Activated T-cell treated with anti-CD3 and anti-CD28 coated beads, Interleukin-2, amount 50 U/mL, for 24 hours (primary cell): ENCODE measurements at places on chromosomes 2 and 18.

DNA sequence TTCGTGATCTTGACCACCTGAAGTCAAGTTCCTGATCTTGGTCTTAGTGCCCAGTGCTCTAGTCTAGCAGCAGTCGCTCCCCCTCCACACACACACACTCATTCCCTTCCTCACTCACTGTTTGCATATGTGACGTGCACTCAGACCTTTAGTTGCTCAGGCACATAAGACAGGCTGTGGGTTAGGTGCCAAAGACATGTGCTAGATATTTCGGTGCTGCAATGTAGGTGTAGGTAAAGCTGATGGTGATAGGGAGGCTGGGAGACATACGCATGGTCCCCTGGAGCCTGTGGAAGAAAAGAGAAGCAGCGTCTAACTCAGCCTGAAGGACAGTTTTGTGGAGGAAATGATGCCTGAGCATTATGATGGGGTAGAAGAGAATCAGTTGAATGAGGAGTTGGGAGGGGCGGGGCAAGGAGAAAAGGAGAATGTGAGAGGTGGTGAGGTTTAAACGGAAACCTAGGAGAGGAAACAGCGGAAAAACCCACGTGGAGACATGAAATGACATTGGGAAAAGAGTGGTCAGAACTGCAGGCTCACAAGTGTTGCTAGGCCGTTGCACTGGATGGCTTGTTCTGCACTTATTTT lies 3.8 kb downstream of the TTC39C start:
- no peak for DNase-seq

DNA sequence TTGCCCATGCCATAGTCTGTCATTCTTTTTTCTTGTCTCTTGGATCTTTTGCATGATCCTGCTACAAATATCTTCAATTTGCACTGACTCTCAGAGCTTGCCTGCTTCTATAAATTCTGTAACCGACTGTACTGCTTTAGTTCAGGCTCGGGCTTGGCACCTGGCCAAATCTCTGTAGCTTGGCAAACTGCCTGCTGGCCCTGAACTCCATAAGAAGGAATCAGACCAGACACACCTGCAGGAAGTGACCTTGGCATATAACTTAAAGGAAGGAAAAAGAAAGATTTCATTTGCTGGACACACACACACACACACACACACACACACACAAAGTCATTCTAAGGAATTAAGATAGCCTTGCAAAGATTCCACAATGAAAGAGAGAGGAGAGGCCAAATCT lies 291.2 kb upstream of the DDX18 start:
- no peak for DNase-seq

- no peak for DNase-seq
These were observed 30.0 kb upstream of the ITGAV start for GRCh38 chr2:186559848-186560247.

DNA sequence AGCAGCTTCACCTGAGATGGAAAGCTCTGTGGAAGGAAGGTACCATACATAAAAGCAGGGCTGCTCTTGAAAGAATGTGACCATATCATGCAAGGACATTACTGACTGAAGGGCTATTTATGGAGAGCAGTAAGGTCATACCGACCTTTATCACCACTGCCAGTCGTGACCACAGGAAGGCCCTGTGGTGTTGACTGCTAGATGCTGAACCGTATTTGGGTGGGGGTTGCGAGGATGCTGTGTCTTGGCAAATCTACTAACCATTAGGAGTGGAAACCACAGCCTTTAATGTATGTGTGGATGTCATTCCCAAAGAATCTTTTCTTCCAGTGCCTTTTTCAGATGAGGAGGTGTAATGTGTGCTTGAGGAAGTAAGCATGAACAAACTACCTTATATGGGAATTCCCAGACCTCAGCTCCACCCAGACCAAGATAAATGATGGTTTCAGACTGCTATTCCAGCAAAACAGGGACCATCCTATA lies 60.8 kb downstream of the LIMS1 start:
- DNase-seq: no peak

DNA sequence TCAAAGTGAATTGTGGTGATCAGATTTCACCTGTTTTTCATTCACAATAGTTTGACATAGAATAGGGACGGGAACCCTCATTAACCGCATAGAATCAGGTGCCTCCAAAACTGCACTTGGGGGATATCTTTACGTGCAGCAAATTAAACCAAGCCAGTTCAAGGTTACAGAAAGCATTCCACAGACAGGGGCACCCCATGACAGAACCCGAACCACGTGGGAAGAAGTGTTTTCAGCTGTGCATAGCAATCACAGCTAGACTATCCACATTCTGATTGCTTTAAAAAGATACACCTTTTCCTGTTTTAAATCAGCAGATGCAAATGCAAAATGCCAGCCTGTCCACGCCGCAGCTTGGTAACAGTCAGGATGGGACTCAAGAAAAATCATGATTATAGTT lies 205.8 kb downstream of the ANAPC1 start:
- DNase-seq: no peak

- DNase-seq: no peak
These were observed 8.0 kb downstream of the SIX3 start for GRCh38 chr2:44949329-44950151.

- DNase-seq: no peak
These were observed 20.5 kb upstream of the IL1RL2 start for GRCh38 chr2:102166189-102166845.

DNA sequence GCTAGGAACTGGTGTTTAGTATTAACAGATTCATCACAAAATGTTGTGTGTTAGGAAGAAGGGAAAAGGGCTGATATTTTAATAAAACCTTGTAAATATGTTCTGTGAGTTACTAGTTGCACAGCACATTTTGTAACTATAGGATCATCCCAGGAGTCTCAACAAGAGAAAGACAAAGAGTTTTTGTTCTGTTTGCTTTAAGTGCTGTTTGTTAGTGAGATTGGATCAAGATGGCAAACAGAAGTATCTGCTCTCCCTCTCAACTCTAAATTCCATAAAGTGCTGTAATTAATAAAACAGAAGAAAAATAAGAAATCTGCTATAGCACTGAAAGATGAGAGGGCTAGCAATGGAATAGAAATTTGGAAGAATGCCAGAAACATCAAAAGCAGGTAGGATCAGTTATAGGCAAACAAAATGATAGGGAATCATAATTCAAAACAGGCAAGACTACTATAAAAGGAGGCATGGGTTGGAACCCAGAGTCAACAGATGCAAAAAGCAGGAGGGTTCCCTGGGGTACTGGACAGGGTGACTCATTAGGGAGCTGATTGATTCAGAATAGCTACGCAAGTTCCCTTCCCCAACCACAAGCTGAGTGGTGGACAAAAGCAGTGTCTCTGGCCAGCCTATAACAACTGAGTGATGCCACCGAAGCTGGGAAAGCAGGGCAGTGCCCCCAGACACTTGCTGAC lies 75.8 kb downstream of the DYNC1I2 start:
- no peak for DNase-seq

- no peak for DNase-seq
These were observed 129.9 kb upstream of the HS6ST1 start for GRCh38 chr2:128448331-128449225.

- no peak for DNase-seq
These were observed 181.6 kb upstream of the GALNT5 start for GRCh38 chr2:157075924-157076323.

DNA sequence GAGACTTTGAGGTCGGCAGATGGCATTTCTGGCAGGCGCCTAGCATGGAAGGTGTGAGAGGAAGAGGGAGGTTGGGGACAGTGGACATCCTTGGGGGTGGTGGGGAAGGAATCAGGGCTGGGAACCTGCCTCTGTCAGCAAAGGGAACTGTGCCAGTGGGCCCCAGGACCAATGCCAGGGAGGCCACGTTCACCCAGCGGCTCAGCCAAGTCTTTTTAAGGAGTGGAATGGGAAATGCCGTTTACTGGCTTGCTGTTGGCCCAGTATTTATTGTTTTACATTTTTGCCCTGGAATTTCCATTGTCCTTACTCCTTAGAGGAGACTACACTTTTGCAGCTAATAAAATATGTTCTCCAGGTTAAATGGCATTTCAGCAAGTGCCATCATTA lies 135.2 kb downstream of the MCFD2 start:
- no peak for DNase-seq

- no peak for DNase-seq
These were observed 1.7 kb downstream of the HNRNPLL start for GRCh38 chr2:38600921-38601455.
